ENCODE measurements at places on chromosomes 13 and 19.

DNA sequence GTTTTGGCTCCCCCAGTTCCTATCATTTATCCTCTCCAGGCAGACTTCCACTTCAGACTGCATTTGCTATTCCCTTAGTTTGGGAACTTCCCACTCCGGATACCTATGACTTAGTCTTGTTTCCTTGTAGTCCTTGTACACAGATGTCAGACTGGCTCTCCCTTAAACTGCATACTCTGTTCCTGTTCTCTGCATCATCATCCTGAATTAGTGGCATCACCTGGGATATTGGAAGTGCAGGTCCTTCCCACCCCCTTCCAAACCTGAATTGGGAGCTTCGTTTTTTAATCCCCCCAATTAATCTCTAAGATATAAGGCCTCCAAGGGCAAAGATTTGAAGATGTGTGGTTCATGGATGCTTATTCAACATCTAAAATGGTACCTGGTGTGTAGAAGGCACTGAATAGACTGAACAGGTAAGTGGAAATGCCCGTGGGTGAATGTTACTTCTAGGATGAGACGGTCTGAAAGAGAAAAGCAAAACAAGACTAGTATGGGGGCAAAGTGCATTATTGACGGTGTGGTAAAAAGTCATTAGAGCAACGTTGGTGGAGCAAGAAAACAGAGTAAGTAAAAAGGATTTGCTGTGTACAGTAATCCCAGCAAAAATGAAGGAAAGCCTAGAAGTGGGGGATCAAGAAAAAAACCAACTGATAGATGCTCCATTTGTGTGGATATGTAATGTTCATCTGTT is 9.6 kb downstream of the MIR17HG start:
- no peak for DNase-seq

GRCh38 chr13:65638572-65639168 is 1591.5 kb downstream of the PCDH9 start:
- DNase-seq: peak; percentile 3

DNA sequence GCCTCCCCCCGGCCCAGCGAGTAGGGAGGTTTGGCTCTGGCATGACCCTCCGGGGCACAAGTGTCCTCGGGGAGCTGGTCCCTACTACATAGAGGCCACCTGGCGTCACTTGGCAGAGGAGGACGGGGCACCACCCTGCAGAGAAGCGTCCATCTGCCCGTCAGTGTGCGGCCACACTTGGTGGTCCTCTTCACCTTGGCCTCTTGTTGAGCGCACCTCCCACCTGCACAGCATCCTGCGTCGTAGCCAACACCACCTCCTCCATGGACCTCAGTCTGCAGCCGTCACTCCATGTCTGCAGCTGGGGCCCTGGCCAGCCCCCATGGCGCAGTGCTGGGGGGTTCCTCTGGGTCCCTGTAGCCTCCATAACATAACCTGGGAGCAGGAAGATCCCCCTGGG is 35.1 kb downstream of the MCF2L start:
- DNase-seq: no peak

DNA sequence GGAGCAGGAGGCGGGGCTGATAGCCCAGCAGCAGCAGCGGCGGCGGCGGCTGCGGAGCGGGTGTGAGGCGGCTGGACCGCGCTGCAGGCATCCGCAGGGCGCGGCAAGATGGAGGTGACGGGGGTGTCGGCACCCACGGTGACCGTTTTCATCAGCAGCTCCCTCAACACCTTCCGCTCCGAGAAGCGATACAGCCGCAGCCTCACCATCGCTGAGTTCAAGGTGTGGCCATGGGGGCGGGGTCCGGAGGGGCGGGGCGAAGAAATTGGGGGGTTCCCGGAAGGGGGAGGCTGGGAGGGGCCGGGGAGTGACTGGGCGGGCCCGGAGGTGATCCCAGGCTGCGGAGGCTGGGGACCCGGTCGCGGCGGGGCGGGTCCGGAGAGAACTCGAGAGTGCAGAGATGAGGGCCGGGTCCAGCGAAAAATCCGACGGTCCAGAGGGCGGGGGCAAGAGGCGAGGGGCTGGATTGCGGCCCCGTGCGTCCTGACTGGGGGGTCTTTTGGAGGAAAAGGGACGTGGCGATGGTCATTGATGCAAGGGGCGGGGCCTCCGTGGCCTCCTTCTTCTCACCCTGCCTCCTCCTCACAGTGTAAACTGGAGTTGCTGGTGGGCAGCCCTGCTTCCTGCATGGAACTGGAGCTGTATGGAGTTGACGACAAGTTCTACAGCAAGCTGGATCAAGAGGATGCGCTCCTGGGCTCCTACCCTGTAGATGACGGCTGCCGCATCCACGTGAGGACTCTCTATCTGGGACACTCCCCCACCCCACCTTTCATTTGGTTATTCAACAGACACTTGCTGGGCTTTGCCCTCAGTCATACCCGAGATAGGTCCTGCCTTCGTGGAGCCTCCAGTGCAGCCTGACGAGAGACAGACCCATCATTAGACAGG is at the start of gene TBCB:
Gene TBCB, plus strand, starts transcription at position 16 of the 891 bp plus-strand sequence. Its CDS starts 93 bp downstream, at position 109.
- DNase-seq: peak; percentile 55

- no peak for DNase-seq
Measured at GRCh38 chr13:38415233-38415632, 65.6 kb downstream of the UFM1 start.

GRCh38 chr19:50803633-50804419 is 13.6 kb downstream of the ACP4 start:
- peak; percentile 56 for DNase-seq

DNA sequence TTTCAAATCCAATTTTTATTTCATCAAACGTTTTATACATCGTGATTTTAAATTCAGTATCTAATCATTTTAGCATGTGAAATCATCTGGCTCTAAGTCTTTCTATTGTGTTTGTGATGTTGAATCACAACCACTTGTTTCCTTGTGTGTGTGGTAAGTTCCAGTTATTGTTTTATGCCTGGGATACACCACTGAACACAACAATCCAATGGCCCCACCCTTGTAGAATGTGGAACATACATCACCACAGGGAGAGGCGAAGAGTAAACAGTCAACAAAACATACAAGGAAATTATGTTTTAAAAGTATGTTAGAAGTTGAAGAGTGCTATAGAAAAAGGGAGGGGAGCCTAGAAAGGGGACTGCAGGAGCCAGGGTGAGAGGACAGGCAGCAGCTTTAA is 100.5 kb downstream of the EPSTI1 start:
- no peak for DNase-seq

DNA sequence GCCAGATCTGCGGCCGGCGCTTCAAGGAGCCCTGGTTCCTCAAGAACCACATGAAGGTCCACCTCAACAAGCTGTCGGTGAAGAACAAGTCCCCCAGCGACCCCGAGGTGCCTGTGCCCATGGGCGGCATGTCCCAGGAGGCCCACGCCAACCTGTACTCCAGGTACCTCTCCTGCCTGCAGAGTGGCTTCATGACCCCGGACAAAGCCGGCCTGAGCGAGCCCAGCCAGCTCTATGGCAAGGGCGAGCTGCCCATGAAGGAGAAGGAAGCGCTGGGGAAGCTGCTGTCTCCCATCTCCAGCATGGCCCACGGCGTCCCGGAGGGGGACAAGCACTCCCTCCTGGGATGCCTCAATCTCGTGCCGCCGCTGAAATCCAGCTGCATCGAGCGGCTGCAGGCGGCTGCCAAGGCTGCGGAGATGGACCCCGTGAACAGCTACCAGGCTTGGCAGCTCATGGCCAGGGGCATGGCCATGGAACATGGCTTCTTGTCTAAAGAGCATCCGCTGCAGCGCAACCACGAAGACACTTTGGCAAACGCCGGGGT is 72.6 kb downstream of the ZNF536 start:
- DNase-seq: no peak

GRCh38 chr19:6806488-6806887 is 34.0 kb downstream of the VAV1 start:
- DNase-seq: no peak

- no peak for DNase-seq
Measured at GRCh38 chr13:32390484-32390883, 37.4 kb downstream of the N4BP2L1 start.

GRCh38 chr13:102658660-102659059 is 36.2 kb downstream of the METTL21C start:
- no peak for DNase-seq

DNA sequence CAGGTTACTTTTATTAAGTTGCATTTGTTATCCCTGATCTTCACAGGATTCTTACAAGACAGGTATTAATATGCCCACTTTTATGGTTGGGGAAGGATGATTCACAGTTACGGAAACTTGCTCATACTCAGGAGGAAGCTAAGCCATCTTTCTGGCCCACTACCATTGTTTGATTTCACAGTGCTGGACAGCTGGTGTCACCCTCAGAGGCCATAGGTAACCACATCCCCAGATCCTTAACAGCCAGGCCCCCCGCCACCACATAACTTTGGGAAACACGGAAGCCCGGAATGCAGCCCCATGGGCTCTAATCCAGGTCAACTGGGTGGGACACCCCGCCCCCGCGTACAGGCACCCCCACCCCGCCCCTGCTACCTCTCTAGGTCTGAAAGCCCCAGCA is 119.7 kb downstream of the IRS2 start:
- DNase-seq: no peak

DNA sequence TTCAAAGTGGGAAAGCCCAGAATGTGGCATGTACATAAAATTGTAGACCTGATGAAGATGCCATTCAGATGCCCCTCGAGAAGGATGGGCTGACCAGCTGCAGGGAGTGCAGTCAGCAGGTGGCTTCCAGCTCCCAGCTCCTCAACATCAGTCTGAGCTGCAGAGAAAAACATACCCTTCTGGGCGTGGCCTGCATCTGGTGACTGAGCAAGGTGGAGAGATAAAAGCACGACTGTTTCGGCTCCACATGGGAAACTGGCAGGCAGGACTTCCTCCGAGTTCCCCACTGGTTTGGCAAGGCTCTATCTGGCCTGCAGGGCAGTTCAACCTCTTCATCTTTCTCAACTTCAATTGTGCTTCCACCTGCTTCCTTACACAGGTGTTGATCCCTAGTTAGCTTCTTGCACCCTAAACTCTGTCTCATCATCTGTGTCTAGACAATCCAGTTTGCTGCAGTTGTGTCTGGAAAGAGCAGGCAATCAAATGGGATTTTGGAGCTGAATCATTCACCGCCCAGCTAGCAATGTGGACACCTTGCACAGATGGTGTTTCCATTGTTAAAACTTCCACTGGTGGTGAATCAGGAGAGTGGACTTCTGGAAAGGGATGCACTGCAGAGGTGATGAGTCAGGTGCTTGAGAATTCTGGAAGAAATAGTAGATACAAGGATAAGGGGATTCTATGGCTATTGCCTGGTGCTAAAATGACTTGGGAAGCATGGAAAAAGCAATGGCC is 56.8 kb downstream of the POLR1D start:
- peak; percentile 13 for DNase-seq

- no peak for DNase-seq
Measured at GRCh38 chr13:37340901-37341670, 235.6 kb upstream of the CSNK1A1L start.

DNA sequence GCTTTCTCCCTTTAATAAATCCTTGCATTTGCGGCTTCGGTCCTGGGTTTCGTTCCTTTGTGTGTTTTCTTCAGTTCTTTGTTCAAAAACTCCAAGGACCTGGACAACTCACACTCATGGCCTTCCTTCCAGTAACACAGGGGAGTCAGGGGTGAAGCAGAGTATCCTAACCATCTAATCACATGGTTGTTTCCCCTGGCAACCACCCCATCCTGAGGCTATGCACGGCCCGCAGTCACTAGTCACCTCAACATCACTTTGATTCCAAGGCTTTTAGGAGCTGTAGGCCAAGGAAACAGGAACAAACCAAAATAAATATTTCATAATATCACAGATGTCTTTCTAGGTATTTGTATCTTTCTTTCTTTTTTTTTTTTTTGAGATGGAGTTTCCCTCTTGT is 28.9 kb downstream of the ZNF101 start:
- no peak for DNase-seq

- no peak for DNase-seq
Measured at GRCh38 chr13:44806826-44807225, 182.4 kb downstream of the NUFIP1 start.

GRCh38 chr19:13604902-13605586 is 98.8 kb upstream of the CACNA1A start:
- DNase-seq: no peak

DNA sequence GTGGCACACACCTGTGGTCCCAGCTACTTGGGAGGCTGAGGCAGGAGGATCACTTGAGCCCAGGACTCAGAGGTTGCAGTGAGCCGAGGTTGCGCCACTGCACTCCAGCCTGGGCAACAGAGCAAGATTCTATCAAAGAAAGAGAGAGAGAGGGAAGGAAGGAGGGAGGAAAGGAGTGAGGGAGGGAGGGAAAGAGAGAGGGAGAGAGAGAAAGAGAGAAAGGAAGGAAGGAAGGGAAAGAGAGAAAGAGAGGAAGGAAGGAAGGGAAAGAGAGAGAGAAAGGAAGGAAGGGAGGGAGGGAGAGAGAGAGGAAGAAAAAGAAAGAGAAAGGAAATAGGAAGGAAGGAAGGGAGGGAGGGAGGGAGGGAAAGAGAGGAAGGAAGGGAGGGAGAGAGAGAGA is 12.4 kb downstream of the NRTN start:
- no peak for DNase-seq

DNA sequence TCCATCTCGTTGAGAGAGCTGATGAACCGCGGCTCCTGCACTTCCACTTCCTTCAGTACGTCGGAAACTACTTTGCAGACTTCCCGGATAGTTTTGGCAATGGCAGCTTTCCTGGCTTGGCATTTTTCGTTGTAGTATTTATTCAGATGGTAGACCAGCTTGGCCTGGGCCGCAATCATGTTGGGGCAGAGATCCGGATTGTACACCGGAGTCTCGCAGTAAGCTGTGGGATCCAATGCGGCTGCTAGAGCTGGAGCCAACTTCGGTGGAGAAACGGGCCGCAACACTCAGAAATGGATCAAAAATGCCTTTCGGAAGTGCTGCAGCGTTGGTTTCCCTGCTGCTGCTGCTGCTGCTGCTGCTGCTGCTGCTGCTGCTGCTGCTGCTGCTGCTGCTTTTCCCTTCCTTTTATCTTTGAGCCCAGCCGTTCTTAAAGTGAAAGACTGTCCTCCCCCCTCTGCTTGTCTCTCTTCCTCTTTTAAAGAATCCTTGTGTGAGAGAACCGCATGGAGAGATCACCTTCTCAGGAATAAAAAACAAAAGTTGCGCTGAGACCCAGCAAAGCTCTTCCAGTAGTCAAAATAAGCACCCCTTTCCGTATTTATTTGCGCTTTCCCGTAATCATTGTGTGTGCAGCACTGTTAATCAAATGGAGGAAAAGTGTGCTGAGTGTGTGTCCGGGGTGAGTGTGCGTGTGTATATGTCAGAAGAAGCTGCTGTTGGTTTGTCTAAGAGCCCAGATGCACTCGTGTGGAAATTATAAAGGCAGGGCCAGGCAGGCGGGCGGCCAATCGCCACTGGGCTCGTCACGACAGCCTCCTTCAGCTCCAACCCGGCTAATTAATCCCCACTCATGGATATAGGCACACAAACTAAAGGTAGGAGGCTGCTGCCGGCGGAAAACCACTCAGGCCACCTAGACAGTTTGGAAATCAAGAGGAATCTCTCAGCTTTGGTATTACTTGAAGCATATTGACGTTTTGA is at the start of gene MAB21L1:
Gene MAB21L1, minus strand, starts transcription at position 730 of the 984 bp plus-strand sequence. Its CDS starts 551 bp downstream, at position 179.
- DNase-seq: peak; percentile 63

DNA sequence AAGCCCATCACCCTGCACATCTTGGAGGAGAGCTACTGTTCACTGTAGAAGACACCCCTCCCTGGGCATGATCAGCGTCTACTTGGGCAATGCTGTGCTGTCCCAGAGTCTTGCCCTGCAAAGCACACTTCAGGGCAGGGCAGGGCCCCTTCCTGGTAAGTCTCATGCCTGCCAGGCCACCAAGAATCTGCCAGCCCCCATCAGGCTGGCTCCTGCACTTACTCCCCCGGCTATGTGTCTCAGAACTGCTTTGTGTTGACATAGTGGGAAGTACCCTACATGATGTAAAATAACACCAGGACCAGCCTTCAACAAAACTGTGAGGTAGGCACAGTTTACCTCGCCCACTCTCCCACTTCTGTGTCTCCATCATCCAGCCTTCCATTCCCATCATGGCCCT is 27.8 kb upstream of the ATP12A start:
- no peak for DNase-seq

Data from NCI-H524 (cell line).